ENCODE measurements at places on chromosomes 5 and 9. TPM values are rescaled to one million over a fixed set of nuclear protein-coding genes. Genes with fewer than 3 reads are reported as not detected.

Gene SIGMAR1
- polyA plus RNA-seq: 47.3 TPM

Gene SPINK6
- not detected for polyA plus RNA-seq

Gene CCL21
- polyA plus RNA-seq: 9.2 TPM

Gene SPATA31A1
- not detected for polyA plus RNA-seq

Gene ZER1
- 35.6 TPM for polyA plus RNA-seq

DNA sequence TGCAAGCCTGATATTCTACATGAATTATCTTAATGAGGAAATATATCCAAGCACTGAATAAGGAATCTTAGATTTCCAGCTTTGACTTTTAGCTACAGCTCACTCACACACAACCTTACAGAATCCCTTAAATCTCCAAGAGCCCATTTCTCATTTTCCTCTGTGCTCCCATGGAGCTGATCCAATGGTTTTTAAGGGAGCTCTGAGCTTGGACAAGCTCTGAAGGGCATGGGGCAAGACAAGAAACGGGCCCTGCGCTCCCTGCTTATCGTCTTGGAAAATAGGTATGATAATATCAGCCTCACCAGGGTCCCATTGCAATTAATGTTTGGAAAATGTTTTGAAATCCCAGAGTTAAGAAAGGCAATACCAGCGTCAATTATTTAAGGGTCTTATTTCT is 1021.7 kb downstream of the NR2F1-AS1 start:
- DNase-seq: no peak

- DNase-seq: no peak
Measured at GRCh38 chr9:124950050-124950718, 9.3 kb upstream of the GOLGA1 start.

DNA sequence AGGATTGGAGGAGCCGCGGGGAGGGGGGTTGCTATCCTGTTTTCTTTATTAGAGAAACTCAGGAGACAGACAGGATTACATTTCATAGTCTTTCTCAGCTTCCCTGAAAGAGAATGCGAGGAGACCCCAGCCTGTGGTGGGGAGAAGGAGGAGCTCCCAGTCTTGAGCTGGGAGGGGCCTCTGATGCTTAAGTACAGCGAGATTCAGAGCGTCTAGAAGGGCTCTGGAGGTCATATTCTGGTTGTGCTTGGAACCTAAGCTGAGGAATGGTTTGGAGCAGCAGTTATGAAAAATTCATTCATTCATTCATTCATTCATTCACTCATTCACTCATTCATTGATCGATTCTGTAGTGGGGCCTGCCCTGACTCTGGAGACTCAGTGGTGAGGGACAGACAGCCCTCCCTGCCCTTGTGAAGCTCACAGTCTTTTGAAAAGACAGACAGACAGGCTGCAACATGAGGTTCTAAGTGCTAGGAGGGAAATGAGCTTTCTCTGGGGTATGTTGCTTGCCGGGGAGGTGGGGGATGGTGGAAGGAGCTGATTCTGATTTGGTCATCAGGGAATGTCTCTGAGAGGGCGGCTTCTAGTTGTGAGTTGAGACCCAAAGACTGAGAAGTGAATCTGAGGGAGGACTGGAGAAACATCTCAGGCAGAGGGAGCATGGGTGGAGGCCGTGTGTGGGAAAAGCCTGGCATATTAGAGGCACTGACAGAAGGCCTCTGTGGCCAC is 2.5 kb upstream of the SPRY4 start:
- DNase-seq: no peak

GRCh38 chr5:7398596-7399280 is 2.8 kb downstream of the ADCY2 start:
- no peak for DNase-seq

DNA sequence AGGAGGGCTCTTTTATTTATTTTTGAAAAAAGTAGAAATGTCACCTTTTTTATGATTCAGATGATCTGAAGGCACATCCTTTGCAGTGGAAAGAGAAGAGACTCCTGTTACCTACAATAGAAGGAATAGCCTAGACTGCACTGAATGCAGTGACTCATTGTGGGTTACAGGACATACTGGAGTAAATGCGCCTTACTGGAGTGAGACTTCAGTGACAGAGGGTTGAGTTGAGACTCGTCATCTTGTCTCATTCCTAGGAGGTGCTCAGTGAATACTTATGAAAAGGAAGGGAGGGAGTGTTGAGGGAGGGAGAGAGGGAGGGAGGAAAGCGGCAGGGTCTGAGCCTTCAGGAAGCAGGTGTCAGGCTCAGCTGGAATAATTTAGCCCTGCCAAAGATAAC is 25.2 kb downstream of the ANKRA2 start:
- no peak for DNase-seq

- no peak for DNase-seq
Measured at GRCh38 chr9:114619191-114619761, 8.2 kb downstream of the TMEM268 start.

DNA sequence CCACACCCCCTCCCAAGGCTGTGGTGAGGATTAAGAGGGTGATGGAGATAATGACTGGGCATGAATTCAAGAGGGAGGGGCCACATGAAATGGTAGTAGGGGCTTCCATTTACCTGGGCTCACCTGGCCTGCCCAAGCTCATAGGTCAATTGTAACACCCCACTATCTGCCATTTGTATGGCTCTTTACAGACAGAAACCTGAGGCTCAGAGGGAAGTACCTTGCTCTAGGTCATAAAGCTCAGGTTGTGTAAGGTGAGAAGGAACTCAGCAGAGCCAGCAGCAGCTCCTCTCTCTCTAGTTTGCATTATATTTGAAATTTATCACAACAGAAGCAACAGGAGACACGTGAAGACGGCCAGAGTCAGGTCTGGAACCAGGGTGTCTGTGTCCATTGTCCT is 133.4 kb upstream of the ALDH1B1 start:
- no peak for DNase-seq

DNA sequence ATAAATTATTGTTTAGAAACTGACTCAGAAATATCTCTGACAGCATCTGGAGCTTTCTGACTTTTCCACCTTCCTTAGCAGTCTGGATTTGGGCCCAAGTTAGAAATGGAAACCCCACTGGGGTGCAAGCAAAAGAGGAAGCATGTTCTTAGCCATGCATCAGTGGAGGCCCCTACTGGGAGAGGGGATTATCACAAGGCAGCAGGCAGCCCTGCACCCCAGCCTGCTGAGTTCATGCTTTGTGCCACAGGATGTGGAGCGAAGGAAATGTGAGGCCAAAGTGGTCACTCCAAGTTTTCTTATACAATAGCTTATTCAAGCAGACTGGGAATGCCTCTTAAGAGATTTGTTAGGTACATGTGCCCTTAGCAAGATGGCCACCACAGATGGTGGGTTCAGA is 146.5 kb upstream of the TLX3 start:
- no peak for DNase-seq

- peak; percentile 95 for DNase-seq
Measured at GRCh38 chr5:78594610-78595457, 53.7 kb downstream of the LHFPL2 start.

GRCh38 chr5:8123559-8123958 is 254.6 kb downstream of the MTRR start:
- no peak for DNase-seq

GRCh38 chr5:108381350-108381953 is 446 bp downstream of the FBXL17 start:
- DNase-seq: no peak

DNA sequence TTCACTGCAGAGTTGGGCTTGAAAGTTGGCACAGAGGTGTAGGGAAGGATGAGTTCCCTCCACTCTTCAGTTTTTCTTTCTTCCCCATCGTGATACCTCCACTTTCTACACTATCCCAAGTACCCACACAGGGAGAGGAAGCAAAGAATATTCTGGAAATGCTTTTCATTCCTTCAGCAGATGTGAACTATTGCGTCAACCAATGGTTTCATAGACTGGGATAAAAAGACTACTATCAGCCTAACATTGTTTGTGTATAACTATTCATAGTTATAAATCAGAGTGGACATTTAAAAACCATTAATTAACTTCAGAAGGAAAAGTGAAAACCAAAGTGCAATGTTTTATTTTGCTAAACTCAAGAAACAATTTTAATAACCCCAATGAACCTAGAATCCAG is 63.6 kb upstream of the MAMDC2 start:
- DNase-seq: no peak

GRCh38 chr9:29176231-29176630 is 1603.0 kb upstream of the C9orf72 start:
- DNase-seq: no peak

DNA sequence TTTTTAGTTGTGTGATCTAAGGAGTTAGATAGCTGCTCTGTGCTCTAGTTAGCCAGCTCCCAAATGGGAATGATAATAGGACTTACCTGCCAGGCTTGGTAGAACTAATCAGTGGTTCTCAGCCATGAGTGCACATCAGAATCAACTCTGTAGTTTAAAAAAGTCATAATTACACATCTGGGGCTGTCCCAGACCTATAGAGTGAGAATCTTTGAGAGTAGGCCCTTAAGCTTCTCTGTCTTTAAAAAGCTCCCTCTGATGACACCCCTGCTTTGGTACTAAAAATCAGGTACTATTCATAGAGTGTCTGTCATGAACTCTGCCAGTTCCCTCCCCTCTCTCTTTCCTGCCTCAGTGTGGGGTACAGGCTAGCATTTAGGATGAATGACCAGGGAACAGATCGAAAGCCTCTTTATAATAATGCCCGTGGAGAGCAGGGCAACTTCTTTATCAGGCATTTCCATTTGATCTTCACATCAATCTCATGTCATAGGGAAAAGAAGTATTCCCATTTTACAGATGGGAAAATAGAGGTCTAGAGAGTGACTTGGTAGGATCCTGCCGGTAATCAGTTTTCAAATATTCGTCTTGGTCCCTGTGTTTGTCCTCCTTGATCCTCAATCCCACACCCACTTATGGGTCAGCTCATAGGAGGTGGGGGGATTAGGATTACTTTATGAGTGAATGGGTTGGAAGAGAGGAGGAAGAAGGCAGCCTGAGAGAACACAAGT is 15.3 kb downstream of the PPARGC1B start:
- DNase-seq: no peak

DNA sequence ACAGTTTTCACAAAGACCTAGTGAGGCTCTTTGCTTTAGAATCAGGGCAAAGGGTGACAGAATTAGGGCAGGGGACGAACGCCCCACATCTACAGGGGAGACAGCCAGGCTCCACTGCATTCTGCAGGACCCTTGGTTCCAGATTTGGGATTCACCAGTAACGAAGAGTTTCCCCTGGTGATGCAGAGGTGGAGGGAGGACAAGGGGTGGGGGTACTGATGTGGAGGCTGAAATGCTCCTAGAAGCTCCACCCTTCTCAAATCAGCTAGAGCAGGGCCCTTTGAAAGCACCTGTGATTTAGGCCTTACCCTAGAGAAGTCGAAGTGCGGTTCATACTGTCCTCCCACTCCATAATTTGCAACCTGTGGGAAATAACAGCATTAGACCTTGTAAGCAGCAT is 29.1 kb downstream of the P4HA2 start:
- DNase-seq: no peak

DNA sequence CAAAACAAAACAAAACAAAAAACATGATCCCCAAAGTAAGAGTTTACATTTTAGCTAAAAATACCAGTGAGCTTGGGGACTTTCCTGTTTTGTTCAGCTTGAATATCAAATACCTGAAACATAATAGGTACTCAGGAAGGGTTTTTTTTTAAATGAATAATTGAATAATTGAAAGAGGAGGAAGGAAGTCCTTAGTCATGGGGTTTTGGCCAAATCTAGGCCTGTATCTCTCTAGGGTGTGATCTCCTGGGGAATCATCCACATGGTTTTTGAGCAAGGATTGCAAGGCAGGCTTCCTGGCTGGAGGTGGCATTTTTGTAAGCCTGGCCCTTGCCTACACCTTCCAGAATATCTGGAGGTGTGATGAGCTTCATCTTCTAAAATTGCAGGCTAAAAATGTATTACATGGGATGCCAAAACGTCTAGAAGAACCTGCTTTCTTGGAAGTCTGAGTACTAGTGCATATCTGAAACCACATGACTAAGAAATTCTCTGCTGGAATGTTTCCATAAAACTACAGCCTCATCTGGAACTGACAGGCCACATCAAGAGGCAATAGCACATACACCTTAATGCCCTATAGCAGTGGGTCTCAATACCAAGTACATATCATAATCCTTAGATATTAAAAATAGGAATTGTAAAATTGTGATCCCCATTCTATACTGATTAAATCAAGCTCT is 10.4 kb downstream of the C9 start:
- DNase-seq: no peak

DNA sequence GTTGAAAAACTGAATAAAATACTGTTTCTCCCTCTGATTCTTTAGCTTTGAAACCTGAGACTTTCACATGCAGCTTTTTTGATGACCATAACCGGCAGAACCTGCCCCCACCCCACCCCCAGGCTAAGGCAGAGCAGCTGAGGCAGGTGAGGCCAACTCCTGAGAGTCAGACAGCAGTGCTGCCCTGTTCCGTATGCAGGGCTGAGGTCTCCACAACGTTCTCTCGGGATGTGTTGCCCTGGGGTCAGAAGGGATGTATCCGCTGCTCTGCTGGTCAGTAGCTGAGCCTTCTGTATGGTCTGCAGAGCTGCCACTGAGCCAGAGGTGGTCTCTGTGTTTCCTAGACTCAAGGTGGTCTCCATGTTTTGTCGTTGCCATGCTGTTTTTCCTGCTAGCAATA is 190.5 kb downstream of the AOPEP start:
- no peak for DNase-seq

Data from forelimb muscle (tissue), 1 donor.